Skeletal muscle tissue (tissue), 5 donors: ENCODE measurements at places on chromosomes 5 and 9. TPM values are rescaled to one million over a fixed set of nuclear protein-coding genes. Genes with fewer than 3 reads are reported as not detected.

The SLC36A3 gene
- total RNA-seq: not detected

The GPR21 gene
- 3.1 TPM for total RNA-seq

The ASPN gene
- total RNA-seq: 213 TPM

The IFNA13 gene
- 0.52 TPM for total RNA-seq

The GABRP gene
- total RNA-seq: under 0.01 TPM

The HAVCR2 gene
- 6.3 TPM for total RNA-seq
